Activated T-helper 17 cell treated with anti-CD3 and anti-CD28 coated beads, Interleukin-2, amount 50 U/mL, for 72 hours (primary cell): ENCODE measurements at places on chromosomes 16 and 17. TPM values are rescaled to one million over a fixed set of nuclear protein-coding genes. Genes with fewer than 3 reads are reported as not detected.
A peak's percentile ranks its signal among the peaks of the same experiment; 100 is the strongest.

The SLC38A8 gene
- total RNA-seq, result not detected

The SNX20 gene
- 96.9 TPM for total RNA-seq

The TEX14 gene
- total RNA-seq, result 0.30 TPM

The GPRC5C gene
- total RNA-seq, result 5.0 TPM

The JMJD8 gene
- total RNA-seq, result 26.8 TPM

The P2RX1 gene
- not detected for total RNA-seq

The ZG16B gene
- 5.7 TPM for total RNA-seq

GRCh38 chr16:16148755-16149154, 74.5 kb downstream of the ABCC6 start:
- ATAC-seq, result no peak

DNA sequence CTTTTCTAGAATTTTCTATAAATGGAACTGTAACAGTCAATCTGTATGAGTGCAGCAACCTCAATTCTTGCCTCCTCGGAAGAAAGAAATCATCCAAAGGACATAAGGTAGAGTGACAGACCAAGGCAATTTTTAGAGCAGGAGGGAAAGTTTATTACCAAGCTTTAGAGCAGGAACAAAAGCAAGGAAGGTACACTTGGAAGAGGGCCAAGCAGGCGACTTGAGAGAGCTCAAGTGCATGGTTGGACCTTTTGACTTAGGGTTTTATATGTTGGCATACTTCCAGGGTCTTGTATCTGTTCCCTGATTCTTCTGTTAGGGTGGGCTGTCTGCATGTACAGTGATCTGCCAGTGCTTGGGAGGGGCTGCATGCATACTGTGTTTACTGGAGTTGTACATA, 50.3 kb downstream of the SCNN1G start:
- ATAC-seq, result no peak

GRCh38 chr16:27232901-27233625, 29.7 kb downstream of the KDM8 start:
- ATAC-seq, result no peak

DNA sequence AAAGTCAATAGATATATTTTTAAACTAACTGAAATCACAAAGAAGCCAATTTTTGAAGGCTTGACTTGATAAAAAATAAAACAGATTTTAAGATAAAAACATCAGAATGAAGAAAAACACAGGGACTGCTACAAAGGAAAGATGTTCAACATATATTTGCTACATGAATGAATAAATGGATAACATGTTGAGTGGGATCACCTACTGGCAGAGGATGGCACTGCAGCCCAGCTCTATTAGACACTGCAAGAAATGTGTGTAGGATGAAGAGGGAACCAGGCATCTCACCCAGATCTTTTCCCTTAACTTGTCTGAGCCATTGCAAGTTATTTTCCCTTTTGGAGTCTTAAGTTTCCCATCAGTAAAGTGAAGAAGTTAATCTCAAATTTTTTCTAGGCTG, 4.2 kb downstream of the AIPL1 start:
- no peak for ATAC-seq

DNA sequence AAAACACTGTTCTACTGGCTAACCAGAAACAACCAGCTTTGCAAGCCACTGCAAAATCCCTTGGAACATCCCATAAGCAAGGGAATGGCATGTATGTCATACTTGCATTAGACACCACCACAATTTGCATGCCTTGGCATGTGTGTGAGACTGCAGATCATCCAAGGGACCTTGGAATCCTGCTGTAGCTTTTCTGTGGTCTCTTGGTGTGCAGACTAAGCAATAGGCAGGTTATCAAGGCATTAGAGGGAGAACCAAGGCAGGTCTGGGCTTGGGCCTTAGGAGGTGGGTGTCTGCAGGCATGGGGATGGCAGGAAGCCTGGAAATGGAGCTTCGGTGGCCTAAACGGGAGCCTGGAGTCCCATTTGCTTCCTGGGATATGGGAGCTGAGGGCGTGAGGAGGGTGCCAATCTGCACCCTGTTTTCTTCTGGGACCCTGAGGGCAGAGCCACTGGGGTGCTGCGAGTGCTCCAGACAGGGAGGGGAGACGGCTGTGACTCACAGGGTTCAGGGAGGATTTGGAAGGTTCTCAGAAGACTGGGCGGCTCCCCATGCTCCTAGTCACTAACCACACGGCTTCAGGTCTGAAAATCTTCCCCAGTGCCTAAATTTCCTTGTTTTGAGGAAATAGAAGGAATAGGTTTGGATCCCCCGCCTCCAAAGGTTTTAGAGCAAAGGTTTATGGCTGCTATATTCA, 36.6 kb downstream of the FAM20A start:
- no peak for ATAC-seq

- no peak for ATAC-seq
These were observed 23.6 kb upstream of the ZNF750 start for GRCh38 chr17:82863383-82863940.

DNA sequence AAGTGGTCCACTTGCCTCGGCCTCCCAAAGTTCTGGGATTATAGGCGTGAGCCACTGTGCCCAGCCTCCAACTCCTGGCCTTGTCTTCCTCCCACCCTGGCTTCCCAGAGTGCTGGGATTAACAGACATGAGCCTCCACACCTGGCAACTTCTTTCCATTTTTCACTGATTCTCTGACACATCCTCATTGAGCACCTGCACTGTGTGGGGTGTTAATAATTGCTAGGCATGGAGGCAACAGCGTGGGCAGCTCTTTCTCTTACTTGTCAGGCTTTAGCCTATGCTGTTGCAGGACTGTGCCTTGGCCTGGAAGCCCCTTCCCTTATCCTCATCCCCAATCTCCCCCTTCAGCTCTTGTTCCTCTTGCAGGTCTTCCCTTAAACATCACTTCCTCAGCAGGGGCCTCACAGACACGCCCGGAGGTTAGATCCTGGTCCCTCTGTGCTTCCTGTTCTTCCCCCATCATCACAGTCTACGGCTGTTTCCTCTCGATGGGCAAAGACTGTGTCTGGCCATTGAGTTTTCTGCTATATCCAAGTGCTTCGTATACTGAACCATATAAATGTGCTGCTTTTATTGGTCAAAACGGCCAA, 7.9 kb downstream of the QPRT start:
- no peak for ATAC-seq

GRCh38 chr16:47317465-47318240, 143.2 kb downstream of the ITFG1 start:
- ATAC-seq, result no peak

DNA sequence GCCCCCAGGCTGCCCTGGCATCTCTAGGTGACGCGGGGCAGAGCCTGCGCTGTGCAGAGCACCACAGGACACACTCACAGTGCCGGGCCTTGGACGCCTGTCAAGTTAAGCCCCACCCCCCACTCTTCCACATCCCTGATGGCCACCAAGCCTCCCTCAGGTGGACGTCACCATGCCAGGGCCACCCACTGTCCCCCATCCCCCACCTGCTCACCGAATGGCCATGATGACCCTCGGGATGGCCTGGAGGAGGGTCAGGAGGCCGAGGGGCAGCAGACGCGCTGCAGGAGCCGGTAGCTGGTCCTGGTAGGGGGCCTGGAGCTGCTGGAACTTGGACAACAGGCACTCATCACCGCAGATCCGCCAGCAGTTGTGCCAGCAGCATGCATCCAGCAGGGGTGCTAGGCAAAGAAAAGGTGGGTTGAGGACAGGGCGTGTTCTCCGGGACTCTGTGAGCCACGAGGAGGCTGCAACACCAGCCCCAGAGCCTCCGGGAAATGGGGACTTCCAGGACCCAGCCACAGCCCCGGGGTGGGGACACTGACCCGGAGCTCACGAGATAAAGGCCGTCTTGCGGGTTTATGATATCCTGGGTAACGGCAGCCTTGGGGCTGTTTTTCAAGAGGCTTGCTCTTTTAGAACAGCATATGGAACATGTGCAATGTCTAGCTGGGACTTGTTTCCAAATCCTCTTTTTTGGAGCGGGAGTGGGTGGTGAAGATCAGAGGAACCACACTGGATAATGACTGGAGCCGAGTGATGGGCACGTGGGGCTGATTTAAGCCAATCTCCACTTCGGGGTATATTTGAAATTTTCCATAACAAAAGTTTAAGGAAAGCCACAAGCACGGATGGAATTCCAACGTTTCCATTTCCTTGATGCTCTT, 11.4 kb downstream of the C16orf95 start:
- ATAC-seq, result no peak

- no peak for ATAC-seq
These were observed 56.1 kb downstream of the RMI2 start for GRCh38 chr16:11401161-11402050.

DNA sequence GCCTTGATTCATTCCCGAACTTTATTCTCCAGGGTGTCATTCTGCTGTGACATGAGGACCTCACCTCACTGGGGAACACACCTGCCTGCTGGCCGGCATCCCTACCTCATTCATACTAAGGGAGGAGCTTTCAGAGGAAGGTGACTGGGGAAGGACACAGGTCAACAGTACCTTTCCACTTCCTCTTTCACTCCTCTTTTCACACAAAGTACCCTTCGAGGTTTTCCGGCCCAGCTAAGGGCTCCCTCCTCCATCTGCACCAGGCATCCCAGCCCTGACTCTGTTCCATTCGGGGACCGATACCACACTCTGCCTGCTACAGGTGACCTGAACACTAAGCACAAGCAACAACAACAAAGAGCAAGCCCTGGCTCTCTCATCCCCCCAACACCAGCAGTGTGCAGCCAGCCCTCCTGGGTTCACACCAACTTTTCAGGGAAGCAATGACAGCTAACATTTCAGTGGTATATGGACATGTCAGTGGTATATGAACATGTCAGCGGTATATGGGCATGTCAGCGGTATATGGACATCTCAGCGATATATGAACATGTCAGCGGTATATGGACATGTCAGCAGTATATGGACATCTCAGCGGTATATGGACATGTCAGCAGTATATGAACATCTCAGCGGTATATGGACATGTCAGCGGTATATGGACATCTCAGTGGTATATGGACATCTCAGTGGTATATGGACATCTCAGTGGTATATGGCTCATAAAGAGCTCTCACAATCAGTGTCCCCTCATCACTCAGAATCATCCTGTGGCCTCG, 16.0 kb downstream of the TRIM25 start:
- no peak for ATAC-seq

GRCh38 chr16:28282045-28282444, 10.3 kb upstream of the SBK1 start:
- no peak for ATAC-seq

GRCh38 chr17:18981642-18982424, 22.7 kb downstream of the FAM83G start:
- ATAC-seq, result peak; percentile 87

DNA sequence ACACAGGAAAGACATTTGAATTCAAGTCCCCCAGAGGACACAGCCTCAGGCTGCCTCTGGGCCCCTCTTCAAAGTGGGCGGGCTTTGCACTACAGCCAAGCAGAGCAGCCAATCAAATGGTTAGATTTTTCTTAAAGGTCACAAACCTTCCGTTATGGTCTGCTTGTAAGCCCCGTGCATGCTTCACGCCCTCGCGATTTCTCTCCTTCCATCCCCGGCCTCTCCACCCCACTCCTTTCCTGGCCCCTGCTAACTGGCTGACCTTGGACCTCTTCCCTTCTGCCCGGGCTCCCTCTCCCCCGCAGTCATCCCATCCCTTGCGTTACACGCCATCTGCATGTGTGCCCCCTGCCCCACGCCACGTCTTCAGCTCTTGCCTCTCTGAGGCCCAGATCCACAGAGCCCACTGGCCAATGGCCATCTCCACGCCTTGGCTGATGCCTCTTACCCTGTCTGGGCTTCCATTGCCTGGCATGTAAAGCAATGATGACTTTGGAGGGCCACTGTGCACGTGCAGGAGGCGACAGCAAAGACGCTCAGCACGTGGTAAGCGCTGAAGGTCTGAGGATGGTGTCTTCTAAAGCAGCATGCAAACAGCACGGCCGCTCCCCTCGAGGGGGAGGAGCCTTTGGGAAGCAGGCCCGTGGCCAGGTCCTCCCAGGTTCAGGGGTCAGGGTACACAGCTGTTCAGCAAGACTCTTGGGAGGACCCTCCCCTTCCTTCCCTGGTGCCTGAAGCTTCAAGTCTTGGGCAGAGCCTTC, 86.8 kb downstream of the ZDHHC7 start:
- no peak for ATAC-seq

GRCh38 chr16:19696961-19697360, 21.1 kb downstream of the KNOP1 start:
- ATAC-seq, result no peak
